CD4-positive, alpha-beta T cell treated with Interleukin-2 at 100 ng/mL for 4 hours (primary cell): ENCODE measurements at places on chromosomes 1 and 21.

DNA sequence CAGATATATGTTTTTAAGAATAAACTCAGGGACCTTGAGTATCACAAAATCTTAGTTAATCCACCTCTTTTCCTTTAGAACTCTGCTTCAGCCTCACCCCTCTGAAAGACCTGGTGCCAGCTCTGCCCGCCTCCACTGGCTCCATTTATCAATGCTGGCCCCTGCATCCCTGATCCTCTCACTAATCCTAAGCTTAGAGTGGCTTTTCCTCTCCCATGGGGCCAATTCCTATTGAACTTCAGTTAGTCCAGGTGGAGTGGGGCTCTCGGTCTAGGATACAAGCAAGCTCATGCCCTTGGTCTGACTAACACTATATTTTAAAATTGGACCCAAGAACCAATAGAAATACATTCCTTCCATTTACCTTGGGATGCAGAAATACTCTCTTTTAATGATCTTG is 87.0 kb downstream of the RGS7 start:
- DNase-seq: no peak

GRCh38 chr21:42468491-42469131 is 27.4 kb downstream of the RSPH1 start:
- DNase-seq: no peak

DNA sequence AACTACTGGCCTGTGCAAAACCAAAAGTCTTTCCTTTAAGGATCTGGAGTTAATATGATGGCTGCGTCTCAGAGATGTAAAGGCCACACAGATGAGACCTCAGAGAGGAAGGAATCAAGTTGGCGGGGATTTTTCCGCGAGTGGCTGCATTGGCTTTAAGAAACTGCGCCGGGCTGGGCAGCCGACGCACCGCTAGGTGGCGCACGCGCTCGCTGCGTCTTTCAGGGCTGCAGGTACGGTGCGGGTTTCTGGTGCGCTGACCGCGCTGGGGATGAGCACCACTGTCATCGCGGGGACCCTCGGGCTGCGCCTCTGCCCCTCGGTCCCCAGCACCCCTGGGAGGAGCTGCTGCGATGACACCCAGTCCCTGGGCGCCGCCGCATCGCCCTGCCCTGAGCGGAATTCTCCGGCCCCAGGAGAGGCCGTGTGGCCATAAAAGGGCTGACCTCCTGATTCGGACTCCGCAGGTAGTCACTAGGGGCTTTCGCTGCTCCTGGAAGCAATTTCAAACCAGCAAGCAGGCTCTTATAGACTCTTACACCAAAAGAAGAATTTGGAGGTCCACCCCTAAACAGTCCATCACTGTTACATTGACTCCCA is 241.0 kb downstream of the KCNJ6 start:
- peak; percentile 41 for DNase-seq

DNA sequence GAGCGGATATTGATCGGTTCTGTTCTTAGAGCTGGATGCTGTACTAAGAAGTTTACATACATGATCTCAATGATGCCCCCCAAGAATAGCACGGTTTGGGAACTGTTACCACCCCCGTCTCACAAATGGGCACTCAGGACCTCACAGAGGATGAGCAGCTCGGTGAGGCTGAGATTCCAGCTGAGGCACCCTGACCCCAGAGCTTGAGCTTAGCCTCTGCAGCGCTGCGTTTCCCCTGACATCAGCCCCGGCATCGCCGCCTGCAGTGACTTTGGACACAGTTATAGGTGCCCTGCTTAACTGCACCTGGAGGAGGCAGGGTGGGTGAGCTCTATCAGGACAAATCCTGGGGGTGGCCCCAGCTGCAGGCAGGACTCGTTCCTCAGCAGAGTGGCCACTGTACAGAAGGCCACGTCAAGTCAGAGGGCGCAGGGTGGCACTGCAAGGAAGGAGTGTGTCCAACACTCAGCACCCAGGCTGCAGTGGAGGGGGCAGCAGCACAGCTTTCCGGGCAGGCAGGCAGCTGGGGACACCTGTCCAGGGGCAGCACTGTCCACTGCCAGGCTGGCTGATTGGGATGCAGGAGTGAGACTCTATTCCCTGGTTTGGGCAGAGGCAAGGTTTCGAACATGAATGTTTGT is 65.8 kb upstream of the ABCG1 start:
- DNase-seq: no peak

GRCh38 chr1:25628741-25629421 is 12.3 kb downstream of the MAN1C1 start:
- DNase-seq: no peak

DNA sequence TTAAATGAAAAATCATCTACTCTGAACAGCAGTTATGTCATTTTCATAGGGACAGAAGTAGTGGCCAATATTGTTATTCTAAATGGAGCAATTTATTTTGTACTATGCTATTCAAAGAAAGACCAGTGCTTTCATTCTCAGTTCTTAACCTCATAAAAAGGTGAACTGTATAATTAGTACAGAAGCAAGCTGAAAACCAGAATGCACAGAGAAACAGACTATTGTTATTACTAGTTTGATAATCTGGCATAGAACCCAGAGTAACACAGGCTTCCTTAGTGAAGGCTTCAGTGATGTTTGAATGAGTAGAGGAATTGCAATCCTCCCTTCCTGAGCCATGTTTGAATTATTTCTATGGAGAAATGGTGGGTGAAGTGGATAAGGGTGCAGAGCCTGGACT is 131.6 kb upstream of the LRRC7 start:
- no peak for DNase-seq

GRCh38 chr1:158809256-158809655 is 21.9 kb upstream of the MNDA start:
- DNase-seq: no peak
